ENCODE measurements at places on chromosomes 7 and 10.

DNA sequence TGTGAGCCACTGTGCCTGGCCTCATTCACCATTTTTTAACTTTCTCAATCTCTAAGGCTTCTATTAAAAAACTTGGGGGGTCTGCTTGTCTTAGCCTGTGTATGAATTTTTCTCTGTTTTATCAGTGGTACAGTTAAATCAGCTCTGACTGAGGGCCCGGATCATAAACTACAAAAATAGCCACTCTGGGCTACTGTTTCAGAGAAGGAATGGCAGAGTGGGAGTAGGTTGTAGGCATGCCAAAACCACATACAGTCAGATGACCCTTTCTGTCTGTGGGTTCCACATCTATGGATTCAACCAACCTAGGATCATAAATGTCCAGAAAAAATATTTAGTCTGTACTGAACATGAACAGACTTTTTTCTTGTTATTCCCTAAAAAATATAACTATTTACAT lies 21.3 kb downstream of the TBC1D12 start:
- peak; percentile 40 for DNase-seq

DNA sequence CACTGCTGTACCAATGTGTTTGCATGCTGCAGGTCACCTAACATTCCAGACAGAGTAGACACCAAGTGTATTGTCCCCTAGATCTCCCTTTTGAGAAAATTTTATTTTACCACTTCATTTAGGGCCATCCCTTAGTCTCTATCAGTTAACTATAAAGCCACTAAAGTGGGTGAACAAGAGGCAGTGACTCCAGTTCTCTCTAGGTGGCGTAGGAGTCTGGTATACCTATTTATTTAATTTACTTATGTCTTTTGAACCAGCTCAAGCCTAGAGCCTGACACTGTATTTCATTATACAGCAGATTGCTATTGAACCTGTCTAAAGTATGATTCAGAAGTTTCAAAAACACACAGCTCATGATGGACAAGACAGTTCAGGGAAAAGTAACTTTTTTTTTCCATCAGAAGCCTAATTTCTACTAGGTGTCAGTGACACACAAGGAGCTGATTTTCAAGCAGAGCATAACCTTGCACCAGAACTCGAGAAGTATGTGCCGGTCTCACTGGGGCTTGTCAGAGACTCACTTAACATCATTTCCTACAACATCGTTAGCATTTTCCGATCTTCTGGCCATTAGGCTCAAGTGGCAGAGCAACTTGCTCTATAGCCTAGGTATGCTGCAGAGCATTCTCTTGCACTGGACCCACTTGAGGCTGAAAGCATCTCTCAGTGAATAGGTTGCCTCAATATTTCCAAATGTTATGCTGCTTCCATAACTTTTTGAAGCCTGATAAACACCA lies 175.4 kb downstream of the CDC14C start:
- DNase-seq: no peak

GRCh38 chr7:91165846-91166230 lies 98.4 kb upstream of the FZD1 start:
- no peak for DNase-seq

DNA sequence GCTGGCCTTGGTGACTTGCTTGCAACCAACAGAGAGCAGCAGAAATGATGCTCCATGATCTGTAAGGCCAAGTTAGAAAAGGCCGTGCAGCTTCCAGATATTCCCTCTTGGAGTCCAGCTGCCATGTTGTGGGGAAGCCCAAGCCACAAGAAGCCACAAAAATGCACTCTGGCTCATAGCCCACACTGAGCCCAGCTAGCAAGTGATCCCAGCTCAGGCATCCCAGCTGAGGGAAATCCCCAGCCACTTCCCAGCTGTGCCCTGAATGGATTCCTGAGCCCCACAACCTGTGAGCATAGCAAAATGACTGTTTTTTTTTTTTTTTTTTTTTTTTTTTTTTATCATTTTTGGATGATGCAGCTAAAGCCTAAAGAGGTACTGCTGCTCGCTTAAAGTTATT lies 11.1 kb upstream of the SDK1 start:
- DNase-seq: peak; percentile 46

- peak; percentile 90 for DNase-seq
Observed at GRCh38 chr10:73908853-73909539, 1.9 kb upstream of the PLAU start.

DNA sequence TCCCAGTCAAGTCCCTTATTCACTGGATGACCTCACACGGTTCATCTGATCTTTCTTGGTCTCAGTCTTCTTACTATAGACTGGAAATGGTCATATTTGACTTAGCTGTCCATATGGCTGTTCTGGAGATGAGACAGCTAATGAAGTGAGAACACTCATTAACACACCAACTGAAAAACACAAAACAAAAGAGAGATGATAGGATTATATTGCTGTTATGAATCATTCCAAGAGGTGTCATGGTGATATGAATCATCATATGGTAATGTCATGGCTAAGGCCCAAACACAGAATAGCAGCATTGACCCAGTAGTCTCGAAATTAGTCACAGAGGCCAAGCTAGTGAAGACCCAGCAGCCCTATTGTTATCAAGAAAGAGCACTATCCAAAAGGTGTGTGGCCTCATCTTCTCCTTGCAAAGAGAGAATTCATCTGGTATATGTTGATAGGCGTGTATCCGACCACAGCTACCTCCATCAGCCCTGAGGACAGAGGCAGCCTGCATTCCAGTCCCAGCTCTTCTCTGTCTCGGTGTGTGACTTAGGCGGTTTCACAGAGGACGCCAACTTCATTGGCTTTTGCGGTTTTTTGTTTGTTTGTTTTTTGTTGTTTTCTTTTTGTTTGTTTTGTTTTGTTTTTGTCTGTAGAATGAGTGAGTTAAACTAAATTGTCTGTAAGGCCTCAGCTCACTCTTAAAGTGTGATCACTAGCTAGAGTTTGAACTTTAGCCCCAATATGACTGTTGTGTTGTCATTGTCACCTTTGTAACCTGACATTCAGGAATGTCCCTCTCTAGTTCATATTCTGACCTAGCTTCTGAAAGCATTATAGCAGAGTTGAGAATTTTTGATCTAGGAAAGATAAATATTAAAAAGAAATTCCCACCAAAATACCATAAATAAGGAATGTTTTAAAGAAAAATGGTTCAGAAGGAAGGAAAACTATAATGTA lies 97.4 kb upstream of the PDCD4 start:
- peak; percentile 72 for DNase-seq

- DNase-seq: no peak
Observed at GRCh38 chr7:70298780-70299471, 700.7 kb downstream of the AUTS2 start.

GRCh38 chr10:93438613-93439253 lies 43.4 kb downstream of the MYOF start:
- DNase-seq: no peak

GRCh38 chr10:101012525-101013364 lies 13.1 kb downstream of the LZTS2 start:
- DNase-seq: peak; percentile 96

DNA sequence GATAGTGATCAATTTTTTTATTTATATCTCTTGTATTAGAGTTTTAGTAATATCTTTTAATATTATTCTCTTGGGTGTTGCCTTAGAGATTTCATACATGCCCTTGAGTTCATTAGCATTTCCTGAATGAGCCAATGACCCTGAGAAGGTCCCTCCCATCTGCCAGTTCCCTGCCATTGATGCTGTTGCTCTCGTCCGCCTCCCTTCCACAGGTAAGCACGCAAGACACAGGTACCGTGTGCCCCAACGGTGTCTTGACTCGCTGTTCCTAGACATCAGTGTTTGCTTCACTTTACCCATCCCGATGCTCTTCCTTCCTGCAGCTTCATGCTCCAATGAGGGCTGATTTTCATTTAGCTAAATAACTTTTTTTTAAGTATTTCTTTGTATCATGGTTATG lies 19.7 kb upstream of the PWWP2B start:
- DNase-seq: no peak

DNA sequence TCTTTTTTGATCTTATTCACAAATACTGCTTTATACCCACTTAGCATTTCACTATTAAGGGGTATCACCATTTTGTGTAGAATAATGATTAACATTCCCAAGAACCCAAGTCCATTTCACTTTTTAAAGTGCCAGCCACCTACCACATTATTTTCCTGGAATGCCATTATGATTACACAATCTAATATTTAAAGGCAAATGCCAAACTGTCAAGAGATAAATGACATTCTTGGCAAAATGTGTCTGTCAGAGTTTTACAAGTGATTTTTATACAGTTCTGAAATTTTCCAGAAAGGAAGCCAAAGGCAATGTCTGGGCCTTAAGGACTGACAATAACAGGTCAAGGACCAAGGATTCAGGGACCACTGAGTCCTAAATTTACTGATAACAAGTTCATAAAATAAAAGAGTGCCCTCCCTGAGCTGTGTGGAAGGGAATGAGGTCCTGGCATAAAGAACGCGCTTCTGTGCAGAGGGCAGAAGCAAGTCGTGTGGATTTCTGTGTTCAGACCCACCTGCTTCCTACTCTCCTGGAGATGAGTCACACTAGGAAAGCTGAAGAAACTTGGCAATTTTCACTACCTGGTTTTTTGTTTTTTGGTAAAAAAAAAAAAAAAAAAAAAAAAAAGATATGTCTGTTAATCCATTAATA lies 66.5 kb downstream of the UBE2H start:
- DNase-seq: no peak

- peak; percentile 27 for DNase-seq
Observed at GRCh38 chr10:43190775-43191174, 52.5 kb downstream of the CSGALNACT2 start.

DNA sequence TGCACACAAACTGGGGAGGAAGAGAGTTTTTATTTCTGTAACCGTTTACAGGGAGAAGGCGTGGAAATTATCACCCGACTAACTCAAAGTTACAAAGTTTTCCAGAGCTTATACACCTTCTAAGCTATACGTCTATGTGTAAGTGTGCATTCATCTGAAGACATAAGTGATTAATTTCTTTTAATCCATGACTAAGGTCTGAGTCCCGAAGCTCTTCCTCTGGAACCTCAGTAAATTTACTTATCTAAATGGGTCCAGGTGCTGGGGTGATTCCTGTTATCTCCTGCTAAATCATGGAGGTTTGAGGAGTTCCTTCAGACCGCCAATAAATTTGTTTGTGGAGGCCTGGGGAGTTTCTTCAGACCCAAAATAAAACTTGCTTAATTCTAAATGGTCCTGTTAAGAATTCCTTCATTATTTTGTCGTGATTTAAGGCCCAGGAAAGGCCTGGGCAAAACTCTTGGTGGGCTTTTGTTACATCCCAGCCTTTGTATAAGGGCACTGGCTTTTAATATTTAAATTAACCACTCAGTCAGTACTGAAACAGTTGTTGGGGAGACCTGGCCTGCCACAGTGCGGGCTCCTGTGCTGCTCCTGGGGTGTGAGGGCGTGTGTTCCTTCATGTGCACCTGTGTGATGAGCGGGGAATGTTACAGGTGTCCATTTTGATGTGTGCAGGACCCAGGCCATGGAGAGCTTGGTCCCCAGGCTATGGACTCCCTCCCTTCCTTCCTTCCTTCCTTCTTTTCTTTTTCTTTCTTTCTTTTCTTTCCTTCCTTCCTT lies 5.8 kb upstream of the METTL27 start:
- no peak for DNase-seq

- DNase-seq: no peak
Observed at GRCh38 chr10:35533565-35533964, 71.6 kb upstream of the GJD4 start.

- DNase-seq: no peak
Observed at GRCh38 chr10:50210876-50211275, 40.4 kb downstream of the ASAH2 start.

GRCh38 chr7:68247571-68247970 lies 1250.9 kb downstream of the TYW1 start:
- no peak for DNase-seq

GRCh38 chr7:130897515-130898419 lies 163.8 kb upstream of the KLF14 start:
- no peak for DNase-seq

GRCh38 chr7:79854621-79855020 lies 280.0 kb upstream of the GNAI1 start:
- no peak for DNase-seq

Measured in fibroblast of skin of scalp (primary cell).